ENCODE measurements at places on chromosomes 1 and 21.

DNA sequence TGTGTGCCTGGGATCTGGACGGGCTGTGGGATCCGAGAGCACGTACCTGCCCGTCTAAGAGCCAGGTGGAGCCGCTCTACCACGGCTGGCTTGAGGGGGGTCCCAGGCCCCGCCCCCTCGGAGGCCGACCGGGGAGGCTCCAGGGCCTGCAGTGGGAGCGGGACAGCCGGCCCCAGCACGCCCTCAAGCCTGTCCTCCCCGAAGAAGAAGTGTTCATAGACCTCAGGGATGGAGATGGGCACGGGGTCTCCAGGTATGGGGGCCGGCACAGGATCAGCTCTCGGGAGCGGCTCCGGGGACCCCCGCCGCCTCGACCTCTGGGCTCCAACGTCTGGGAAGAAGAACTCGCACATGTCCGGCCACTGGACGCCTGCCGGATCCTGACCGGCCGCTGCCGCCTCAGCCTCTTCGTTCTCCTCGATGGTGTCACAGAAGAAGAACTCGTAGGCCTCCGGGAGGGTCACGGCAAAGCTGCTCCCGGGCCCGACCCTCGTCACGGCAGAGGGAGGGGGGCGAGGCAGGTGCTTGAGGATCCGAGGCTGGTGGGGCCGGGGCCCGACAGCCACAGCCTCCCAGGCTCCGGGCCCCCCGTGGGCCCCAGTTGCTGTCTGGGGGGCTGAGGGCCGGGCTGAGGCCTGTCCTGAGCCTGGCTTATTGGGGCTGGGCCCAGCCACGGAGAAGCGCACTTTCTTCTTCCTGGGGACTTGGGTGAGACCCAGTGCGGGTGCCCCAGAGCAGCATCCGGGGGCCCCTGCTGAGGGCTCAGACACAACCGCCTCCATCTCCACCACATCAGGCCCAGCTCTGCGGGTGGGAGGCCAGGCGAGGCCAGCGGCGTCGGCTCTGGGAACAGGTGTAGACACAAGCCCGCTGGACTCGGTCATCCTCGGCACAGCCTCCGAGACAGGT, 2.8 kb downstream of the PERM1 start:
- no peak for DNase-seq

- DNase-seq, result peak; percentile 85
These were observed 2.2 kb downstream of the SPATA6 start for GRCh38 chr1:48469616-48470480.

DNA sequence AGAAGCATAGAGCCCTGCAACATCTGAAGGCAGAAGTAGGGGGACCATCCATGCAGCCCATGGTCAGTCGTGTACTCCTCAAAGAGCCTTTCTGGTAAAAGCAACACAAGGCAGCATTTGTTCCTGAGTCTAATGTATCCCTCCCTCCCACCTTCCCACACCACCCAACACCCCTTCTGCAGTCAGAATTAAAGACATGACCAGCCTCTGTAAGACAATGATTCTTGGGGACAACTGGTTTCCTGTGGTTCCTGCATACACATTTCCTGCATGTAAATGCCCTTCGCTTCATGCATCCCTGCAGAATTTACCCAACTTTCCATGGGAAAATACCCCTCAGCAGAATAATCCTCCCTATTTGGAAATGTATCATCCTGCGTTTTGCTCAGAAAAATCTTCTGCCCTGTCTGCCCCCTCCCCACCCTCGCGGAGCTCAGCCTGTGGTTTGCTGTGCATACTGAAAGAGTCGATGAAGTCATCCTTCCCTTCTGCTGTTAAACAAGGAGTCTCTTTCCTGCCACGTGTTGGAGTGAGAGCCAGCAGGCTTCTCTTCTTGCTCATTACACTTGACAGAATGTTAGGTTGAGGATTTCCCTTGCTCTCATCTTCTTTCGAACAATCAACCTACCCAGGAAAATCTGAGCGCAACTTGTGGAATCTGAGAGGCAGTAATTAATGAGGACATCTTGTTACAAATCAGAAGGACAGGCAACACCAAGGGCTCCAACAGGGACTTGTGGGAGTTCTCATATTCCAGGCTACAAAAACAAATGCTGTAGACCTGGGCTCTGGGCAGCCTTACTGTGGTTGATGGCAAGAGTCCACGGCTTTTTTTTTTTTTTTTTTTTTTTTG, 4.7 kb downstream of the TNN start:
- DNase-seq, result peak; percentile 91

- DNase-seq, result no peak
These were observed 4.6 kb downstream of the SLC37A1 start for GRCh38 chr21:42518215-42518614.

- DNase-seq, result no peak
These were observed 150.6 kb upstream of the HMGB4 start for GRCh38 chr1:33713058-33713877.

- peak; percentile 92 for DNase-seq
These were observed 60.3 kb downstream of the XCL2 start for GRCh38 chr1:168483539-168483938.

DNA sequence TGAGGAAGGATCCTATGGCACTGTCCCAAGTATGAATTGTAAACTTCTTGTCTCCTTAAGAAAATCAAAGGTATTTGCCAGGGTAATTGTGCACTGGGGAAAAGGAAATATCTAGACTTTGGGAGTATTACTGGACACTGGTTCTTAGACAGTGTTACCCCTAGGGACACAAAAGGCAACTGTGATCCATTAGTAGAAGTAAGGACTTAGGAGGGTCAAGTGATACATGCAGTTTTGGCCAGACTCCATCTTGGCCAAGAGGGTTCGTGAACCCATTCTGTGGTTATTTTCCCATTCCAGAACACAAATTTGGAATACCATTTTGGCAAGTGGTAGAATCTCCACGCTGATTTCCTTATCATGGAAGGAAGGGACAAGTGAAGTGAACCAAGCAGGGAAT, 98.1 kb downstream of the TM2D1 start:
- no peak for DNase-seq

- no peak for DNase-seq
These were observed 90.5 kb downstream of the SELENOF start for GRCh38 chr1:86823386-86823785.

DNA sequence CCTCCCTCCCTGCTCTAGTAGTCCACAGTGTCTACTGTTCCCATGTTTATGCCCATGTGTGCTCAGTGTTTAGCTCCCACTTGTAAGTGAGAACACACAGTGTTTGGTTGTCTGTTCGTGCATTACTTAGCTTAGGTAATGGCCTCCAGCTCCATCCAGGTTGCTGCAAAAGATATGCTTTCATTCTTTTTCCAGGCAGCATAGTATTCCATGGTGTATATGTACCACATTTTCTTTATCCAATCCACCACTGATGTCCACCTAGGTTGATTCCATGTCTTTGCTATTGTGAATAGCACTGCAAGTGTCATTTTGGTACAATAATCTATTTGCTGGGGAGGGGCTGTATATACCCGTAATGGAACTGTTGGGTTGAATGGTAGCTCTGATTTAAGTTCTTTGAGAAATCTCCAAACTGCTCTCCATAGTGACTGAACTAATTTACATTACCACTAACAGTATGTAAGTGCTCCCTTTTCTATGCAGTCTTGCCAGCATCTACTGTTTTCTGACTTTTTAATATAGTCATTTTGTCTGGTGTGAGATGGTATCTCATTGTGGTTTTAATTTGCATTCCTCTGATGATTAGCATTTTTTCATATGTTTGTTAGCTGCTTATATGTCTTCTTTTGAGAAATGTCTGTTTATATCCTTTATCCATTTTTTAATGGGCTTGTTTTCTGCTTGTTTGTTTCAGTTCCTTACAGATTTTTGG, 191.9 kb upstream of the DMRTA2 start:
- DNase-seq, result no peak

GRCh38 chr1:27575840-27576331, 28.1 kb downstream of the AHDC1 start:
- DNase-seq, result no peak

DNA sequence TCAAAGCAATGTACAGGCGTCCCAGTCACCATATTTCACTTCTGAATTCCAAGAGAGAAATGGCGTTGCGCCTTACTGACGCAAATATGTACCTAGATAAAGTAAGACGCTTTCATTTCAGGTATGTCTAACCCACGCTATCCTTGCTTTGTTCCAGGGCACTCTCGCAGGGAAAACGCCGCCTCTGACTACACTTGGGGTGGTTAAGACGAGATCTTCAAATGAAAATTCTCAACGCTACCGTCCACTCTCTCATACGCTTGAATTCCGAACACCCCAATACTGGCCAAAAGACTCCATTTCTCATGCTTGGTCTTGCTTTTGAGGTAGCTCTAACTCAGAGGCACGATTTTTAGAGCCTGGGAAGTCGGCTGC, 736 bp upstream of the ZMPSTE24 start:
- DNase-seq, result no peak

- peak; percentile 26 for DNase-seq
These were observed 89.8 kb downstream of the MAN1C1 start for GRCh38 chr1:25706146-25707089.

- no peak for DNase-seq
These were observed 202.5 kb upstream of the LYPLAL1 start for GRCh38 chr1:218971156-218971555.

DNA sequence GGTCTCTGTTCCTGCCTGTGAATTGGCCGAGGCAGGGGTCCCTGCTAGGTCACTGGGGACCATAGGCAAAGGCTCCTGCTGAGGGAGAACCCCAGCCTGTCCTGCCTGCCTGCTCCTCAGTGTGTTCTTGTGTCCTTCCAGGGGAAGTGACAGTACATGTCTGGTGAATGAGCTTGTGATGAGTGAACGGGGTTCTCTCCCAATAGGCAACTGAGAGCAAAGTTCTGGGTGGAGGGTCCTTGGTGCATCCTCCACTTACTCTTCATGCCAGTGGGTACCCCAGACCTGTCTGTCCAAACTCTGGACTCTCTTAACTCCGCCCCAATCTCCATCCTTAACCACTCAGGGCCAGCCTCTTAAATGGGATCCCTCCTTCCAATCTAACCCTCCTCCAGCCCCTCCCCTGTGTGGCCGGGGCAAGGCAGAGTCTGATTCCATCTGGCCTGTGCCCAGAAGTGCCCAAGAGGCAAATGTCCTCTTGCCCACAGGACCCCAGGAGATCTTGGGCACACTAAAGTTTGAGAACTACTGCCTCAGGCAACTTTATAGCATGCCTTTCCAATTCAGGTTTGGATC, 2.0 kb downstream of the XKR8 start:
- DNase-seq, result no peak

DNA sequence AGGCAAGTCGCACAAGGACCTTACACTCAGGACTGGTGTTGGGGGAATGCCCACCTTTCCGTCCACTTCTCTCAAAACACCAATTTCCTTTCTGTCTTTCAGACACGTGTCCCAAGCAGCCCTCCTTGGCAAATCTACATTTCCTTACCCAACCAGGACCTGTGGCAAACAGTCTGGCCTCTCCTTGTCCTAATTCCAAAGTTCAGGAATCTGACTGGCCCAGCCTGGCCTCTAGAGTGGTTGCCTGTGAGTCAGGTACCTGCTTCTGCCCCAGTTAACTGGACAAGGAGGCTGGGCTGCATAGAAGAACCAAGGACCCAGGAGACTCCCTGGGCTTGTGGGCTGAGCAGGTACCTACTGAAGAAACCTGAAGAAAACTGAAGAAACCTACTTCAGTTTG, 34.3 kb upstream of the CITED4 start:
- DNase-seq, result no peak

- DNase-seq, result no peak
These were observed 1512.0 kb upstream of the PRMT6 start for GRCh38 chr1:105544475-105544874.

DNA sequence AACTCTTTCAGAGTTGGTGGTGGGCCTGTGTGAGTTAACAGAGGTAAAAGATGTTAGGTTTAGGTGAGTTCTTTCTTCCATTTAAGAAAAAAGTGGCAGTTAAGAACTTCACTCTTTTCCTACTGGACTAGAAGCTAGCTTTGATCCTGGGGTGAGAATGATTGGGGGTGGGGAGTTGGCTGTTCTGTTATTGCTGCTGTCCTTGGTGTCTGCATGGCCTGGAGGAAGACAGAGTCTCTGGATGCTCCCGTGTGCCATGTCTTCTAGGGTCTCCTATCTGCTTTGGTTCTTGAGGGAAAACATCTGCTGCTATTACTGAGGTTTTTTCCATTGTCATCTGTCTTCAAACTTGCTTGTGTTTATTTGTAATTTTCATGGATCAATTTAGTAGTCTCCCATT, 275.7 kb downstream of the HLX start:
- DNase-seq, result no peak

GRCh38 chr1:116794804-116795481, 40.7 kb downstream of the CD2 start:
- peak; percentile 85 for DNase-seq

DNA sequence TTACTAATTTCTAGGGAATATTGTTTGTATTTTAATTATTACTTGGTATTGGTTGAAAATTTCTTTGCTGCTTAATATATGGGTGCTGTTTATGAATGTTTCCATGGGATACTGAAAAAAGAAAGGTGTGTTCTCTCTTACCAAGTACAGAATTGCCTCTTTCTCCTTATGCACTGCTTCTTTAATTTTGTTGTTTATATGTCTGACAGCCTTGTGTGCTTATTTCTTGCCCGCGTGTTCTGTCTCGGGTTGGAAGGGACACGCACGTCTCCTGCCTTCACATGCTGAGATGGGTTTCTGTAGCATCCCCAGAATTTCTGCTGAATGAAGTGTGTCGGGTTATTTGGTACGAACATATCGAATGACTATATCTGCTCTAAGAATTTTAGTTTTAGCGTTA, 51.1 kb downstream of the AGPAT3 start:
- no peak for DNase-seq

- no peak for DNase-seq
These were observed 26.0 kb downstream of the ADGRL4 start for GRCh38 chr1:78980511-78980910.

GRCh38 chr1:211609120-211610024, 30.4 kb upstream of the SLC30A1 start:
- no peak for DNase-seq

GRCh38 chr1:168161459-168161858, 17.3 kb upstream of the TIPRL start:
- no peak for DNase-seq

DNA sequence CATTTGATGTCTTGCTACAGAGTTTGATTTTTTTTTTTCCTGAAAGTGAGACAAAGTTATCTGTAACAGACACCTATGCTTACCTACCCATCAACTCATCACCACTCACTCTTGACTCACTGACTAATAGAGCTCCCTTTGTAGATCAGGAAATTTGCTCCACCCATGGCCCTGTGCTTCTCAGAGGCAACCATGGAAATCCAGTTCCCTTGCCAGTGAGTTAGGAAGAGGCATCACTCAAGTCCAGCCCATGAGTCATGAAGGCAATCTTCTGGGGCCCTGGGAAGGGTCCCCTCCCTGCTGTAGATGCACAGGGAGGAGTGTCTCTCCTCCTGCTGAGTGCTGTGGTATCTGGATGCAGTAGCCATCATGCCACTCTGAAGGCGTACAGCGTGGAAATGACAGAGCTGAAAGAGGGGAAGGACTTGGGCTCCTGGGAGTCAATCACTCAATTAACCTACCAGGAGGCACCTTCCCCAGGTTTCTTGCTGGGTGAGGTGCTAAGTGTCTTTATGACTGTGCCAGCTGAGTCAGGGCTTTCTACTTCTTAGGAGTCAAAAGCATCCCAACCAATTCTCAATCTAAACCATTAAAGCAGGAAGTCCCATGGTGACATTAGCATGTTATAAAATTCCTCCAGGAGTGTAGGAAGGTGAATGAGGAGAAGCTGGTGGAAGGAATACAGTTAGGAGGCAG, 56.1 kb downstream of the DNTTIP2 start:
- no peak for DNase-seq

GRCh38 chr1:4379451-4380175, 274.8 kb upstream of the AJAP1 start:
- DNase-seq, result no peak

GRCh38 chr1:115184260-115184950, 95.1 kb upstream of the TSPAN2 start:
- DNase-seq, result no peak
